Head of caudate nucleus (tissue), 42 donors: ENCODE measurements at places on chromosomes 5 and 9.

DNA sequence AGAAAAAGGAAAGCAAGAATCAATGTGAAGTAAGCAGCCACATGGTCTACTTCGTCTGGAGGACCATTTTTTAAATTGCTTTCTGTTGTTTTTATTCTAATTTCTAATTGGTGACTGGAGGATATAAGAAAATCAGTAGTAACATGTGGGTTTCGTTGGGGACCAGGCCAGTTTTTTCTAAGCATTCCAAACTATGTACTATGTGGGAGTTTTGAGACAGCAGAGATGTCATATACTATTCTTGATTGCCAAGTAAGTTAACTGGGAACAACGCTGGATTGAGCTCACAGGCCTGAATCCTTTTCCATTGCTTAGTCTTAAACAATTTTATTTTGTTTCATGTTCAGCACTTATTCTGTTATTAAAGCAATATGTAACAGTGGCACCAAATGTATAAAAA, 225.7 kb downstream of the TMEM167A start:
- no peak for DNase-seq

DNA sequence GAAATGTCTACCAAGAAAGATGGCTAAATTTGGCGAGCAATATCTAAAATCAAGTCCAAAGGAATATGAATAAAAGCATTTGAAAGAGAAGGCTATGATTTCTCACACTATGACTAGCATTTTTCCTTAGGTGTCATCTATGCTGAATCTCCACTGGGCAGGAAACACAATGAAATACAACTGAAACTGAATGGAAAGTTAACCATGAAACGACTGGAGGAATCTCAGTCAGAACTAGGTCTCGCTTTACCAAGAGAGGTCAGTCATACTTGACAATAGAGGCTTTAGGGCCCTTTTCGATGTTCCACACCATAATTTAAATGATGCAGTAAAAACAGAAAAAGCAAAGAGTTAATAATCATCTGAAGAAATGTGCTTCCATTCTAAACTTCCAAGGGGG, 339.0 kb downstream of the PDE4D start:
- no peak for DNase-seq

DNA sequence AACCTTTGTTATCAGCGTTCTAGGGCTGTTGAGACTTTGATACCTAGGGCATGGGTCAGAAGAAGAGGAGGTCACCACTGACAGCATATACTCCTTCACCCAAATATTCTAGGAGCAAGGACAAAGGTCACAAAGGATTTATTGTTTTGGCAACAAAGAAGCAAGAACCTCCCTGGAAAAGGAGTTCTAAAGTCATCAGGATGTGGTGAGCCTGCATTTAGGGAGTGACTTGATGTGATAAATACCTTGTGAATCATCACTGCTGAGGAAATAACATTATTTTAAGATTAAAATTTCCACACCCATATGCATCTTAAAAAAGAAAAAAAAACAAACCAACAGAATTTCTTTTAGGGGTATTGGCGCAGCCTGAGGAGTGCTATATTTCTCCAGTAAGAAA, 13.9 kb downstream of the IFNA1 start:
- DNase-seq, result no peak

GRCh38 chr9:97820373-97820772, 32.7 kb upstream of the FOXE1 start:
- no peak for DNase-seq

- DNase-seq, result no peak
Observed at GRCh38 chr5:10567121-10567591, 3.3 kb downstream of the ANKRD33B start.

DNA sequence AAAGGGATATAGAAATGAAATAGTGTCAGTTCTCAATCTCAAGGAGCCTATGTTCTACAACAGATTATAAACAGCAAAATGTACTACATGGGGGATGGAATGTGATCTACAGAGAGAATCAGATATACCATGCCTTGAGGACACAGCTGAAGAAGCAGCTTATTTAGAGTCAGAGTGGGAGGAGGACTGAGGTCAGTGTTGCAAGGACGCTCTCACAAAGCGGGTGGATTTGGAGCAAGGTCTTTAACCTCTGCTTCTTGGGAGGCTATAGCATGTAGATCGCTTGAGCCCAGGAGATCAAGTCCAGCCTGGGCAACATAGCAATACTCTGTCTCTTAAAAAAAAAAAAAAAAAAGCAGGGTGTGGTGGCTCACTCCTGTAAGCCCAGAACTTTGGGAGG, 32.8 kb upstream of the PLIN2 start:
- no peak for DNase-seq

DNA sequence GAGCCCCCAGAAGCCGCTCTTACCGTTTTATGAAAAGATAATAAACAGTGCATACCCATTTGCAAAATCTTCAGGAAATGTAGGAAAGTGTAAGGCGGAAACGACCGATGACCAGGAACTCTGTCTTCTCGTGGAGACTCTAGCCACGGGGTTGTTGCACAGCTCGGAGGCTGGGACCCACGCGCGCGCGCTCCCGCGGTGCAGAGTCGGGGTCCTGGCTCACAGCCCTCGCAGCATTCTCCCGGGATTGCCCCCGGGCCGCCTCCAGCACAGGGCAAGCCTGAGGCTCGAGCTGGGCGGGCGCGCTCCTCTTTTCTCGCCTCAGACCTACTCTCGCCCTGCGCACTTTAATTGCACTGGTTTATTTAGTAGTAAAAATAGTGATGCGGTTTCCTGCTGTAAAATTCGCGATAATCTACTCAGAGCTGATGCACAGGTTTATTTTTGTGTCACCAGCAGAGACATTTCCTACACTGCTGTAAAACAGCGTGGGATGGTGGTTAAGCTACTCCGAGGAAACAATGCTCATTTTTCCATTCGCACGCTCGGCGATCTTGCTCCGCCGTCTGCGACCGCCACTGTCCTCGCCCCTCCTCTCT, 15.5 kb downstream of the TRIM7 start:
- peak; percentile 65 for DNase-seq

GRCh38 chr5:139415221-139415861, 11.5 kb upstream of the SPATA24 start:
- DNase-seq, result peak; percentile 85

DNA sequence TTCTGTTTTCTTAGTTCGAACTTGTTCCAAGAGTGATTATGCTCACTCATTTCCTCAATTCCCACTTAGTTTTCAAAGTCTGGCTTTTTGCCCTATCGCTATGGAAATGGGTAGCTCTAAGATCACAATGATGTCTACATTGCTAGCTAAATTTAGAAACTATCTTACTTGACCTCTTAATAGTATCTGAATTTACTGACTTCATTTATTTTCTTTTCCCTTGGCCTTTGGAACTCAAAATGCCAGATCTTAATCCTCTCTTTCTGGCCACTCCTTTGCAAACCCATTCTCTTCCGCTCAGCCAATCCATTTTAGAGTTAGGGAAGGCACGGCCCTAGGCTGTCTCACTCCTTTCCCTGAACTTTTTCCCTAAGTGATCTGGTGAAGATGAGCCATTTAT, 137.0 kb downstream of the FER start:
- no peak for DNase-seq

DNA sequence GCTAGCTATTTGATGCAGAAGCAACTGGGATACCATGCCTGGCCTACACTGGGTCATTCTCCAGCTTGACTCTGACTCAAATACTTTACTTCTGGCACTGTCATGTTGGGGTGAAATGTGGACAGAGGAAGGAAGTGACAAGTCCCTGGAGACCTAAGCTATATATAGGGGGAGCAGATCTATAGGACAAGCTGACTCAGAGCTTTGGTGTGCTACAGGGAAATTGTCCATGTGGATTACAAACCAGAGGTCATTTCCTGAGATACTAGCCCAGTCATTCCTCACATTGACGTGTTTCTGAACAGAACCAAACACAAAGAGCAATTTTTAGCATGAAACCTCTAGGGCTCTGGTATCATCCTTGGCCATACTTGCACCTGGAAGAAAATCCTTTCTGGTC, 531.6 kb upstream of the CLINT1 start:
- no peak for DNase-seq

GRCh38 chr9:79236466-79236865, 335.3 kb upstream of the TLE4 start:
- DNase-seq, result no peak
